ENCODE measurements at places on chromosomes 6 and 20. TPM values are rescaled to one million over a fixed set of nuclear protein-coding genes. Genes with fewer than 3 reads are reported as not detected.

Gene TCFL5
- total RNA-seq: 16.9 TPM

Gene ATAT1
- total RNA-seq: 7.2 TPM

Gene SUMO4
- 3.4 TPM for total RNA-seq

GRCh38 chr6:131383421-131384411 is 189.3 kb upstream of the ARG1 start:
- no peak for DNase-seq

DNA sequence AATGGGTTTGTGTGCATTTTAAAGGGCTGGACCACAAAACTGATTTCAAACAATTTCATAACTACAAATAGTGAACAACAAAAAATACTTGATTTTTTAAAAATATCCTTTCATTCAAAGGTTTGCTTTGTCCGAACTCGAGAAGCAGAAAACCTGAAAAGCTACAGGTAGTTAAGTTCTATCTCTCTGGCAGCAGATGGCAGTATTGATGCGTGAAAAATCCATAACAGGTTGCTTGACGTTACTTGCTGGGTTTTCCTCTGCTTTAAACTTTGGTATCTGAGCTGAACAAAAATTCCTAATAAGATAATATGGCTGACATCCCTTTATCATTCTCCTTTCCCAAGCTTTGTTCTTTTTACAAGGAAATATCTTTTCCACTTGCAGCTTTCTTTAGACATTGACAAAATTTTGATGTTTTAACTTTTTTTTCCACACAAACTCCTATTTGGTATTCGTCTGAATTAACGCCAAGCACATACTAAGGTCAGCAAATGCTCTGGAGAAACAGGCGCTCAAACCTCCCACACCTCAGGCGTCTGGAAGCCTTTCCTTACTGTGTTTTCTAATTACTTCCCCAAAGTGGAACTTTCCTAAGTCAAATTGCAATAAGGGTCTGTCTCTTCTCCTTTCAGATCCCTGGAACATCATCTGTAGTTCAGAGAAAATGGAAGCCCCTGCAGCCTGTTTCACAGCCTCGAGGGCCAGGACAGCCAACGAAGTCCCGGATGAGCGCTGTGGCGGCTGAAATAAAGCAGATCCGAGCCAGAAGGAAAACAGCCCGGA is 50.3 kb upstream of the GFRAL start:
- no peak for DNase-seq

DNA sequence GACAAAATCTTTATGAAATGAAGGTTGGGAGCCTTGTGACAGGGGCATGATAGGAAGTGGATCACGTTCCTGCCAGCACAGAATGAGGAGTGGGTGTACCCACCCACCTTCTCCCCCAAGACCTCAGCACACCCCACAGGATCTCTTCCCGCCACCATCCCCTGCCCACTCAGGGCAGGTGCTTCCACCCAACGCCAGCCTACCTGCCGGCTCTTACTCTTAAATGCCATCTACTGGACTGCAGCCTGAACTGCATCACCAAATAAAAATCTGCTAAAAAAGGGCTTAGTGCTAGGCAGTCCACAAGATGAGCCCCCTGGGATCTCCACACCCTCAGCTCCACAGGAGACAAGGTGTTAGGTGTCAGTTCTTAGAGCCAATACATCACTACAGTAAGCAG is 20.6 kb downstream of the DTNBP1 start:
- DNase-seq: no peak

DNA sequence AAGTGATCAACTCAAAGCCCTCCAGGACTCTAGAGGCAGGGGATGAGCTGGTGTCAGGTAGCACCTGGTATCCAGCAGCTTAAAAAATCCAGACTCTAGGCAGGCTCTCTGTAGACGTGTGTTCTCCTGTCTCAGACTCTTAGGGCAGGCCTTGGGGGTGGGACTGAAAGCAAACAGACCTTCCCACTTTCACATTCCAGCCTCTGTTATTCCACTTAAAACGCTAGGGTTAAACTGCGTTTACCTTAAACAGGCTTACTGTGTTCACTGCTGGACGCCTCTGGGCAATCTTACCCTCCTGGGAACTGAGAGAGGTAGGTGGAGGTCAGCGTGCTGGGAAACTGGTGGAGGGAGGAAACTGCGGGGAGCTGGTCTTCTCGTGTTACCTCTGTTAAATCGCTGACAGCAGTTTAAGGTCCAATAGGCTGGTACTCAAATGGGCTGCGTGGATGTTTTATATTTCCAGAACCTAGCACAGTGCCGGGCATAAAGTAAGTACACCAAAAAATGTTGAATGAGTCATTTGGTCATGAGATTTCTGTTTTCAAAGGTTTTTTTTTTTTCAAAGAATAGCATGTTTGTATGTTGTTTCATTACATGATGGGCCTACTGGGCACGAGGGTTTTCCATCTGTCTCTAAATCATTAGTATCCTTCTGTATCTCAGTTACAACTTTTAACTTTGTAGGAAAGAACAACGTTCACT is at the start of gene GCNT2:
GCNT2 (plus strand) TSS at position 248 of the 705 bp plus-strand sequence. CDS start 7,561 bp downstream, outside the sequence.
- DNase-seq: no peak

GRCh38 chr6:65259982-65260381 is 447.0 kb downstream of the EYS start:
- no peak for DNase-seq

GRCh38 chr6:139483079-139483478 is 108.6 kb upstream of the CITED2 start:
- DNase-seq: no peak

- DNase-seq: no peak
Observed at GRCh38 chr6:167137081-167137480, 14.2 kb downstream of the CCR6 start.

GRCh38 chr6:127907960-127908640 is 7.2 kb upstream of the THEMIS start:
- DNase-seq: no peak

DNA sequence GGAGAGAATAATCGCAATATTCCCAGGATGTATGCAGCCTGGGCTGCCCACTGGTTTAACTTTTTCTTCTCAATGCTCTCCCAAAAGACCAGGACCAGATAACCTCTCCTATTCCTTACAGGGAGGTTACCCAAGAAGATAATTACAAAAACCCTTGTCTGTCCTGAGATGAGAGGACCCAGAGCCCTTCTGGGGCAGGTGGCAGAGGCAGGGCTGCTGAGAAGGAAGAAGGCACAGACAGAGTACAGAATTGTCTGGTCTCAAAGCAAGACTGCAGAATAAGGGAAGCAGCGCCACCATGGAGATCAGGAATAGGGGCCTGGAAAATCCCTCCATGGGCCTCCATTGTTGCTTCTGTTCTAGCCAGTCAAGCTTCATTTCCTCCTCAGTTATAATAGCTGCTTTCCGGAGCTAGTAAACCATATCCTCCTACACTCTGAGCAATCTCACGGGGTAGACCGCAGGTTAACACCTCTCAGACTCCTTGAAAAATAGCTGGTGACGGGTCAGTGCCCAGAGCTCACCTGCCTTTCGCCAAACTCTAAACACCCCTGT is 463 bp upstream of the HLA-DMB start:
- no peak for DNase-seq

GRCh38 chr6:145086197-145086596 is 649.1 kb downstream of the EPM2A start:
- no peak for DNase-seq

GRCh38 chr20:2178318-2179232 is 76.9 kb downstream of the STK35 start:
- no peak for DNase-seq

DNA sequence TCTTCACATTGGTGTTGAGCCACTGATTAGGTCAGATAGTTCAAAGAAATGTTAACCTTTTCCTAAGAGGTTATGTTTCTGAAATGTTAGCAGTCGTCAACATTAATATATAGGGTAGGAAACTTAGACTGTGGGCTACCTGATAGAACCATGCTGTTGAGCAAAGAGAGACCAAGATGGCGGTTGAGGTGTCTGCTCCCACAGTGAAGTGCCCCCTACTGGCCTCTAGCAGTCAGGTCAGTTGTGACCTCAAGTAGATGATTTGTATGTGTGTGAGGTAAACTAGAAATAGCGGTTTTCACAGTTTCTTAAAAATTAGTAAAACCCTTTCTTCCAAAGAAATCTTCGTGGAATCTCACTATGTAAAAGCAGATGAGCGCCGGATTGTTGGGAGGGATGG is 40.3 kb downstream of the MTHFD1L start:
- DNase-seq: no peak

DNA sequence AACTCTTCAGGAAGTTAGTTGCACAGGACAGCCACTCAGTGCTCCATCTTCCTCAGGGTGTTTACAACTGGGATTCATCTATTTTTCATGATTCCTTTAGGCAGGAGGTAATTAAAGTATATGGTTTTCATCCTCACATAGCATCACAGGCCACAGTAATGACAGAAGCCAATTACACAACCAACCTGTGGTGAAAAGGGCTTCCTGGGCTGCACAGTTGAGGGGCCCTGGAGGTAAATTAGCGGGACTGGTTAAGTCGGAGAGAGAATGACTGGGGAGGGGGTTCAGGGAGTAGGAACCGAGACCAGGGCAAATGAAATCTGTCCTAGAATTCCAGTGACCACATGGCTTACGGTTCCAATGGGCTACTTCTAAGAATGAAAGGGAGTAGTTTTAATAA is 37.0 kb downstream of the BAK1 start:
- DNase-seq: no peak

All from sigmoid colon (tissue), 7 donors.